ENCODE measurements at places on chromosomes 16 and 17. TPM values are rescaled to one million over a fixed set of nuclear protein-coding genes. Genes with fewer than 3 reads are reported as not detected.

DNA sequence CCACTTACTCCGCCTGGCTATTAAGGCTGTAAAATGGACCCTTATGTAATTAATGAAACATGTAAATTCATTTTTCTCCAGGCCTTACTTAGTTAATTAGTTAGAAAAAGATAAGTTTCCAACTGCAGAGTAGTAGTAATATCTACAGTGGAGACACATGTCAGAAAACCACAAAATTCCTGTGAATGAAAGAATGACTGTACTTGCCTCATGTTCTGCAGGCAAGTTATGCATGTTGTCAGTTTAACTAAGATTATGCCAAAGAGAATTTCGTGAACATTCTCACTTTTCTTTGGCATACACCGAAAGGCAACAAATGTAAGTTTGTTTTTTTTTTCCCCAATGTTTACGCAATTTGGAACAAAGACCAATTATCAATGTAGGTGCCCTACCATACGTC, 16.8 kb upstream of the CCL1 start:
- DNase-seq: no peak
- peaks cover 9% of the 10 kb centered on the region for H3K27me3 ChIP-seq
- no peaks in the 10 kb centered on the region for H3K36me3 ChIP-seq
- no peak overlapping the region for H3K27ac ChIP-seq
- H3K4me3 ChIP-seq: no peak overlapping the region
- no peaks in the 10 kb centered on the region for H3K4me1 ChIP-seq

GRCh38 chr17:30950189-30950588, 20.6 kb upstream of the RNF135 start:
- H3K4me1 ChIP-seq: peaks cover 6% of the 10 kb centered on the region
- H3K27ac ChIP-seq: no peak overlapping the region
- no peaks in the 10 kb centered on the region for H3K27me3 ChIP-seq
- H3K4me3 ChIP-seq: no peak overlapping the region

- H3K4me1 ChIP-seq: peaks cover 7% of the 10 kb centered on the region
- H3K36me3 ChIP-seq: no peaks in the 10 kb centered on the region
- no peak for DNase-seq
- H3K27ac ChIP-seq: no peak overlapping the region
- no peak overlapping the region for H3K4me3 ChIP-seq
Measured at GRCh38 chr17:74374858-74375257, 7.6 kb downstream of the GPR142 start.

- H3K36me3 ChIP-seq: no peaks in the 10 kb centered on the region
- H3K27ac ChIP-seq: peak overlapping the region; percentile 89
- peaks cover 16% of the 10 kb centered on the region for H3K4me1 ChIP-seq
- DNase-seq: peak; percentile 94
- no peaks in the 10 kb centered on the region for H3K27me3 ChIP-seq
- H3K4me3 ChIP-seq: peak overlapping the region; percentile 62
Measured at GRCh38 chr17:67528751-67529436, 151.8 kb downstream of the PITPNC1 start.

DNA sequence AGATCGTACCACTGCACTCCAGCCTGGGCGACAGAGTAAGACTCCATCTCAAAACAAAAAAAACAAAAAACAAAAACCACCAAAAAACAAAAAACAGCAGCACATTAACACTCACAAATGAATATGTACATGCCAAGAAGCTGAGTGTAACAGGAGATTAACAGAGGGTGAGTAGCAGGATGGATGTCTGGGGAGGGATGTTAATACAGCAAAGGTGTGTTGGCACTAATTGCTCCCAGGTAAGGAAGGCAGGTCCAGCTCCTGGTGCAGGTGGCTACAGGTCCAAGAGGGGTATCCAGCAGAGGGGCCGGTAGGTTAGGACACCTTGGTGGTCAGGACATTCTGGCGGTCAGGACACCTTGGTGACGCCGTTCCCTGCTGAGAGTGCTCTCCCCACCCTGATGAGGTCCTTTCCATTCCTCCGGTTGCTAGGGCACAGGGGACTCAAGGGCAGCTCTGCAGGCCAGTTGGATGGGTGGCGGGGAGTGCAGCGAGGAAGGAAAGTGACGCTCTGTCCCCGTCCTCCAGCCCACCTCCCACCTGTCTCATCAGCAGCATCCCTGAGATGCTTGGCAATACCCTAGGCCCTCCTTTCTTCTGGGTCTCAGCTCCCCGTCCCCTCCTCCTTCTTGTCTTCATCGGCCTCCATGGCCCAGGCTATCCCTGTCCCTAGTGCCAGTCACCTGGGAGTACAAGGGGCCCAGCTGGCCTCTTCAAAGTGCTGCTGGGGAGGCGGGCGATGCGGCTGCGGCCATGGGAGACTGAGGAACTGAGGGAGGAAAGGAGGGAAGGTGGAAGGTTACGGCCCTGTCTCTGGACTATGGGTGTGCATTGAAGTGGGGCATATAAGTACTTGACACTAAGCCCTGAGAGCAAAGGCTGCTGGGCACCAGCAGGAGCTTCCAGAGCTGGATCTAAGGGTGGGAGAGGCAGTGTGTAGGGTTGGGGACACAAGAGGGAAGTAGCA, 10.7 kb upstream of the GFAP start:
- no peak overlapping the region for H3K4me3 ChIP-seq
- DNase-seq: peak; percentile 72
- no peaks in the 10 kb centered on the region for H3K27me3 ChIP-seq
- H3K4me1 ChIP-seq: no peaks in the 10 kb centered on the region
- H3K27ac ChIP-seq: no peak overlapping the region

DNA sequence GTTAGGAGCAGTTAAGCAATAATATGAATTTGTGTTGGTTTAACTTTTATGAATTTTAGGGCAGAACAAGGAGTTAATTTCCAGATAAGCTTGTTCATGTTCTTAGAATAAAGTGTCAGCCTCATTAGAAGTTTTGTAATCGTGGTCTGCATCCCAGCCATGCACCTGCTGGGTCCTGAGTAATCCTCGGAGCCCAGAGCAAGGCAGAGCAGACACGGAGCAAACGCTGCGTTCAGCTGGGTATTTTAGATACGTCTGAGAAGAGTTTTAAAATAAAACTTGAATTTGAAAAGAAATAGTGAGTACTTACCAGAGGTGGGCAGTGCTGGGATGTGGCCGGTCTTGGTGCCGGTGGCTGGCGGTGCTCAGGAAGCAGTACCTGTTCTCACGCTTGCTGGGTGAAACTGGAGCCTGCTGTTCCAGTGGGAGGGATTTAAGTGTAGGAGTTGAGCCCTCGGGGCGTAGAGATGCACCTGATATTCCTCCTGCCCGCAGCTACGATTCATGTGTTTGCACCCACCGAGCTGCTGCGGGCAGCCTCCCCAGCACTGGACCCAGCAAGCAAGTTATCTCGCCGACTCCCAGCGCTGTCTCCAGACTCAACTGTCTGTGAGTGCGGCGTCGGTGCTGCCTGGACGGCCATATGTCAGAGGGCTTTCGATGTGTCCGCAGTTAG, at the start of gene ZNF750:
Gene ZNF750, minus strand, starts transcription at position 406 of the 676 bp plus-strand sequence. CDS start 7,568 bp downstream, outside the sequence.
- no peak within 1 kb of the TSS for H3K4me3 ChIP-seq
- no peaks in the 10 kb centered on the region for H3K27me3 ChIP-seq
- no peaks in the 10 kb centered on the region for H3K4me1 ChIP-seq
- peak; percentile 74 for DNase-seq
- peaks cover 4% of the 10 kb centered on the region for H3K36me3 ChIP-seq

DNA sequence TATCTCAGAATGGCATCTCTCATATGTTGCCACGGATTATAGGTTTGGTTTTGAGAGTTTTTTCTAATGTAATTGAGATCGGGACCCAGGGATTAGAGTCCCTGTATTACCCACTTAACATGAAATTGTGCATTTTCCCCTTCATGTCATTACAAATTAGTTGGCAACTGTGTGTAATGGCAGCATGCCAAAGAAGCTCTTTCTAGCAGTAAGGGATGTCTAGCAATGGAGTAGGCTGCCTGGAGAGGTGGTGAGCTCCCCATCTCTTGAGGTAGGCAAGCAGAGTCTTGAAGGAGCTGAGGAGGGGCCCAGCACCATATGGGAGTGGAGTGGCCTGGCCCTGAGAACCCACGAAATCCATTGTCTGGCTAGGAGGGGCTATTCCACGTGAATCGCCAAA, 10.0 kb upstream of the KATNB1 start:
- H3K36me3 ChIP-seq: no peaks in the 10 kb centered on the region
- DNase-seq: no peak
- H3K27me3 ChIP-seq: no peaks in the 10 kb centered on the region
- no peak overlapping the region for H3K4me3 ChIP-seq
- H3K27ac ChIP-seq: no peak overlapping the region

GRCh38 chr17:28645576-28645939, 600 bp upstream of the BLTP2 start:
- peaks cover 16% of the 10 kb centered on the region for H3K36me3 ChIP-seq
- peak overlapping the region; percentile 88 for H3K27ac ChIP-seq
- H3K4me3 ChIP-seq: peak overlapping the region; percentile 79
- no peaks in the 10 kb centered on the region for H3K27me3 ChIP-seq

The PRAC2 gene
- total RNA-seq: not detected
